ENCODE measurements at places on chromosomes 3 and 15. TPM values are rescaled to one million over a fixed set of nuclear protein-coding genes. Genes with fewer than 3 reads are reported as not detected.

The CPEB1 gene
- total RNA-seq: 15.2 TPM

The GNAT1 gene
- not detected for total RNA-seq

The FSTL1 gene
- 206 TPM for total RNA-seq

GRCh38 chr3:51997935-51998596 lies 2.4 kb upstream of the RPL29 start:
- no peak for DNase-seq
- peak overlapping the region; percentile 49 for H3K4me3 ChIP-seq
- no peak overlapping the region for H3K27ac ChIP-seq
- H3K27me3 ChIP-seq: peaks cover 5% of the 10 kb centered on the region

DNA sequence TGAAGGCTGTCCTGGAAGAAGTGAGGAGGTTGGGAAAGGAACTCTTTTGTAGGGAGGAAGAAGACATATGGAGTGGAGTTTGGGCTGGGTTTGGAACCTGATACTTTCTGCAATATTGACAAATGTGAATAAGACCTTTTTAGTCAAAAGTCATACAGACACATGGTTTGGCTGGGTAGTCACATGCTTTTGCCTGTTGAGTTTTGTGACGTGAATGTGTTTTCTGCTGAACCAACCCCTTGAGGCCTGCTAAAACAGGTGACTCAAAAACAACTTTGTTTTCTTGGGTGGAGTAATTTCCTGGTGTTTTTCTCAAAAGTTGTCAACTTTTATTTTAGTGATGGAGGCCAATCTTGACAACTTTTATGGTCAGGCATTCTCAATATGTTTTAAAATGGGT lies 39.4 kb upstream of the CCR4 start:
- no peak for DNase-seq
- H3K36me3 ChIP-seq: peaks cover 2% of the 10 kb centered on the region
- H3K27me3 ChIP-seq: peaks cover 3% of the 10 kb centered on the region
- H3K4me3 ChIP-seq: no peak overlapping the region

DNA sequence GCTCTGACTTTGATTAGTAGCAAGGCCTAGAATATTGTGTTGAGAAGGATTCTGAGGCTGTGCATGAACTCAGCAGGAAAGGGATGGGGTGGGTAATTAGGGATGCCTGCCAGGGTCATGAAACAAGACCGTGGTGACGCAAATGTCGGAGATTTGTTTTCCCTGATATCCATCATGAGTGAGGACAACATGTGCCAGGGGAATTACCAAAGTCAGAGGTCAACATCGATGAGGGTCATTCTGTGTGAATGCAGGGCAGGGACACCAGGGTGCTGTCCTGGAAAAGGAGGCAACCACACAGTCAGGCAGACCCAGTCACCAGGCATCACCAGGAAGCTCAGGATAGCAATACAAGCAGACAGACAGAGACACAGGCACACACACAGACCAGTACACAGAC lies 52.2 kb downstream of the SLCO2A1 start:
- DNase-seq: no peak
- peak overlapping the region; percentile 46 for H3K27ac ChIP-seq
- H3K36me3 ChIP-seq: peaks cover 8% of the 10 kb centered on the region
- H3K4me1 ChIP-seq: no peaks in the 10 kb centered on the region
- peaks cover 9% of the 10 kb centered on the region for H3K27me3 ChIP-seq

GRCh38 chr3:191372122-191372521 lies 41.8 kb upstream of the UTS2B start:
- peaks cover 10% of the 10 kb centered on the region for H3K36me3 ChIP-seq
- no peak for DNase-seq
- H3K4me1 ChIP-seq: peaks cover 17% of the 10 kb centered on the region
- H3K27me3 ChIP-seq: no peaks in the 10 kb centered on the region
- no peak overlapping the region for H3K4me3 ChIP-seq

DNA sequence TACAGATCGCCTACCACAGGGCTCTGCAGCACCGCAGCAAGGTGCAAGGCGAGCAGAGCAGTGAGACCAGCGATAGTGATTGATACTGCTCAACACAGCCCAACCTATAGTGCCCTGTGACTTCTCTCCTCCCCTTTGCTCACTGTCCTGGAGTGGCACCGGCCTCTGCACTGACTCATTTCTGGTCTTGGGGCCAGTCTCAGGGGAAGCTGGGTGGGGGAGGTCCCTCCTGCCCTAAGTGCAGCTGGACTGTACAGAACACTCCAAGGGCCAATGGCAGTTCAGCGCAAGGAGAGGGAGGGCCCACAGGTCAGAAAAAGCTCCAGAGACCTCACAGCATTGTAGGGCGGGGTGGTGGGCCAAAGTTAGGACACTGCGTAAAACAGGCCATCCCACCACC lies 2.5 kb upstream of the OGG1 start:
- peaks cover 18% of the 10 kb centered on the region for H3K27me3 ChIP-seq
- no peak for DNase-seq
- no peak overlapping the region for H3K27ac ChIP-seq
- H3K36me3 ChIP-seq: no peaks in the 10 kb centered on the region
- H3K4me3 ChIP-seq: no peak overlapping the region
- H3K4me1 ChIP-seq: peaks cover 10% of the 10 kb centered on the region

GRCh38 chr3:17217588-17217987 lies 332.8 kb downstream of the PLCL2 start:
- no peak for DNase-seq
- no peak overlapping the region for H3K4me3 ChIP-seq
- H3K27me3 ChIP-seq: no peaks in the 10 kb centered on the region
- H3K27ac ChIP-seq: no peak overlapping the region
- H3K36me3 ChIP-seq: peaks cover 16% of the 10 kb centered on the region

- no peaks in the 10 kb centered on the region for H3K36me3 ChIP-seq
- DNase-seq: no peak
- H3K4me3 ChIP-seq: no peak overlapping the region
Measured at GRCh38 chr3:30760040-30760695, 134.3 kb downstream of the GADL1 start.

GRCh38 chr3:120435621-120436020 lies 15.2 kb downstream of the FSTL1 start:
- H3K27ac ChIP-seq: no peak overlapping the region
- DNase-seq: no peak
- H3K27me3 ChIP-seq: no peaks in the 10 kb centered on the region
- H3K36me3 ChIP-seq: no peaks in the 10 kb centered on the region
- H3K4me3 ChIP-seq: no peak overlapping the region
- H3K4me1 ChIP-seq: peaks cover 6% of the 10 kb centered on the region

The GP5 gene
- 0.15 TPM for total RNA-seq

- H3K4me1 ChIP-seq: peaks cover 3% of the 10 kb centered on the region
- H3K4me3 ChIP-seq: no peak overlapping the region
- H3K27me3 ChIP-seq: peaks cover 2% of the 10 kb centered on the region
- no peaks in the 10 kb centered on the region for H3K36me3 ChIP-seq
Measured at GRCh38 chr3:27800261-27800660, 78.1 kb upstream of the EOMES start.

GRCh38 chr3:57160076-57160764 lies 4.9 kb downstream of the IL17RD start:
- peaks cover 12% of the 10 kb centered on the region for H3K27me3 ChIP-seq
- no peak overlapping the region for H3K27ac ChIP-seq
- peak overlapping the region; percentile 12 for H3K4me3 ChIP-seq
- no peak for DNase-seq
- H3K4me1 ChIP-seq: peaks cover 20% of the 10 kb centered on the region

GRCh38 chr3:114331007-114331406 lies 37.2 kb downstream of the TIGIT start:
- no peak overlapping the region for H3K27ac ChIP-seq
- H3K27me3 ChIP-seq: no peaks in the 10 kb centered on the region
- peaks cover 4% of the 10 kb centered on the region for H3K36me3 ChIP-seq
- DNase-seq: no peak

The AQP9 gene
- not detected for total RNA-seq

DNA sequence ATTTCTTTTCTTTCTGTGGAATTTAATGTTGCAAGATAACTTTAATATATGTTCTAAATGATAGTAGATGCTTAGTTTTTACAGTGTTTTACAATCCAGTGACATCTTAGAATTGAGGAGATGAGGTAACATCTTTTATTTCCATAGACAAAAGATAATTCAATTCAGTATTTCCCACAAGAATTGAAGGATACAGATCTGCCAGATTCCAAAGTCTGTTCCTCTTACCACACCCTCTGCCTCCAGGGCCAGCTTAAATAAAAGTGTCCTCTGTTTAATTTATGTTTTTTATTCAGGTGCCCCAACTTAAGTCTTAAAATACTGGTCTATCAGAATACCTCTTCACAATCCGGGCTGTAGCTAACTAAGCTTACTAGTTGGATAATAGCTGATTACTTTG lies 6.5 kb downstream of the STT3B start:
- H3K4me1 ChIP-seq: peaks cover 24% of the 10 kb centered on the region
- H3K4me3 ChIP-seq: no peak overlapping the region
- no peak overlapping the region for H3K27ac ChIP-seq

DNA sequence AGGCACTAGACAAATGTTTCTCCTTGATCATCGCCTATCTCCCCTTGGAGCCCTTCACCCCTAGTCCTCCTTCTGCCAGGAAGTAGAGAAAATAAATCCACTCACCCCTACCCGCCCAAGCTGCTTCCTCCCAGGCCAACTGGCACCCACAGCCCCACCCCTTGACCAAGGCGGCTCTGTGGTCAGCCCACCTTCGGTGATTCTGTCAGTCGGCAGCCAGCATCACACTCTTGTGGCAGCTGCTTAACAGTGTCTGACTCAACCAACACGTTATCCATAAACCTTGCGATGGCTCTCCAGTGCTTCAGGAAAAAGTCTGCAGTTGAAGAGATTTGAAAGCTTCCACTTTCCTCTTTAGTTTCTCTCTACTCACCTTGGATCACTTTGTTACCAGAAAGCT lies 7.6 kb downstream of the SHF start:
- peaks cover 64% of the 10 kb centered on the region for H3K4me1 ChIP-seq
- DNase-seq: no peak

All from glutamatergic neuron (in vitro differentiated cells).